ENCODE measurements at places on chromosomes 2 and 18. TPM values are rescaled to one million over a fixed set of nuclear protein-coding genes. Genes with fewer than 3 reads are reported as not detected.

MZT2A gene
- 69.9 TPM for total RNA-seq

REG3A gene
- total RNA-seq: not detected

UGT1A10 gene
- not detected for total RNA-seq

- no peak overlapping the region for H3K27ac ChIP-seq
- no peaks in the 10 kb centered on the region for H3K27me3 ChIP-seq
- no peak for DNase-seq
- peaks cover 1% of the 10 kb centered on the region for H3K36me3 ChIP-seq
- no peaks in the 10 kb centered on the region for H3K4me1 ChIP-seq
Observed at GRCh38 chr2:190618030-190618429, 30.9 kb upstream of the NAB1 start.

- H3K4me3 ChIP-seq: no peak overlapping the region
- no peaks in the 10 kb centered on the region for H3K4me1 ChIP-seq
- H3K27ac ChIP-seq: no peak overlapping the region
- H3K36me3 ChIP-seq: no peaks in the 10 kb centered on the region
Observed at GRCh38 chr2:108194409-108195132, 45.2 kb upstream of the SULT1C3 start.

Data from activated CD4-positive, alpha-beta T cell treated with anti-CD3 and anti-CD28 coated beads for 36 hours (primary cell).